ENCODE measurements at places on chromosomes 13 and 19.

GRCh38 chr19:24159707-24160106, 72.7 kb downstream of the ZNF254 start:
- no peak for DNase-seq

DNA sequence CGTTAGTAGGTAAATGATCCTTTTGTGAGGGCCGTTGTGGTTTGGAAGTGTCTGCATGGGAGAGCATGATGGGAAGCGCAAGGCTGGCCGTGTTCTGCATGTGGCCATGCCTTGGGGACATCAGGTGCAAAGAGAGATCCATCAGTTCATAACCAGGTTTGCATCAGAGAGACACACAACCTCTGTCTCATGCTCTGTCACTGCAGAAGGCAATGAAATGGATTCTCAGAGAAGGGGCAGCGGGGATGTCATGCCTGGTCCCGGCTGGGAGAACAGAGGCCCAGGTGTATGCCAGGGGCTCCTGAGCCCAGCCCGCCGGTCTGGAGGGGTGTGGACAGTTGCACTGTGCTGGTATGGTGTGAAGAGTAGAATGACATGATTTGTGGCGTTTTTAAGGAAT, 60.2 kb downstream of the GGACT start:
- no peak for DNase-seq

- no peak for DNase-seq
Measured at GRCh38 chr13:40094056-40094455, 438.6 kb downstream of the COG6 start.

GRCh38 chr19:15810335-15810734, 5.1 kb downstream of the OR10H1 start:
- DNase-seq = no peak

- DNase-seq = no peak
Measured at GRCh38 chr13:74166261-74167004, 32.2 kb upstream of the KLF12 start.

- no peak for DNase-seq
Measured at GRCh38 chr13:44221657-44222056, 152.0 kb upstream of the SERP2 start.

DNA sequence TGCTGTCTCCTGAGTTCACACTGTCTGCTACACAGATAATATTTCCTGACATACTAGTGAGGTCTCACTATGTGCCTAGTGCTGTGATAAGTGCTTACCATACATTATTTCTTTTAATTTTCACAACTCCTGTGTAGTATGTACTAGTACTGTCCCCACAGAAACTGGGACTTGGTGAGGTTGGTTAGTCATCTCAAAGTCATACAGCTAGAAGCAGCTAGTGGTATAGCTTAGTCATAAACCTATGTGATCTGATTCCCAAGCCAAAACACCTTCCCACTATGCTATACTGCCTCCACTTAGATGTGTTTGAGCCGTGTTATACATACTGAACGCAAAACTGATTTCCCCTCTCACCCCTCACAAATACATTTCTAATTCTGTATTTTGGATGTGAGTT, 10.5 kb downstream of the MTMR6 start:
- DNase-seq = no peak

DNA sequence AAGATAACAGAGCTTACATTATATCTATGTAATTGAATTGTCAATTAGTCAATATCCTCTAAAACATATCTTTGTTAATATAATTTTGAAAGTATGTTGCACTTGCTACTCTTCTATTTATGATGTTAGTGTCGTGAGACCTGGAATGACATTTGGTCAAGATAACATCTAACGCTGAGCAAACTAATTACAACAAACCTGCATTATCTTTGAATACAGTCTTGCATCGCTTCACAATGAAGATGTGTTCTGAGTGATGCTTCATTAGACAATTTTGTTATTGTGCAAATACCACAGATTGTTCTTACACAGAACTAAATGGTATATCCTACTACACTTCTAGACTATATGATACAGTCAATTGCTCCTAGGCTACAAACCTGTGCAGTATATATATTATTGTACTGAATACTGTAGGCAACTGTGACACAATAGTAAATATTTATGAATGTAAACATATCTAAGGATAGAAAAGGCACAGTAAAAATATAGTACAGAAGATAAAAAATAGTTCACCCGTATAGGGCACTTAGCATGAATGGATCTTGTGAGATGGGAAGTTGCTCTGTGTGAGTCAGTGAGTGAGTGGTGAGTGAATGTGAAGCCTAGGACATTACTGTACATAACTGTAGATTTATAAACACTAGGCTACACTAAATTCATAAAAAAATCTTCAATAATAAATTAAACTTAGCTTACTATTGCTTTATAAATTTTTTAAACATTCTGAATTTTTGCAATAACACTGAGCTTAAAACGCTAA, 1773.8 kb downstream of the PCDH9 start:
- DNase-seq = no peak

DNA sequence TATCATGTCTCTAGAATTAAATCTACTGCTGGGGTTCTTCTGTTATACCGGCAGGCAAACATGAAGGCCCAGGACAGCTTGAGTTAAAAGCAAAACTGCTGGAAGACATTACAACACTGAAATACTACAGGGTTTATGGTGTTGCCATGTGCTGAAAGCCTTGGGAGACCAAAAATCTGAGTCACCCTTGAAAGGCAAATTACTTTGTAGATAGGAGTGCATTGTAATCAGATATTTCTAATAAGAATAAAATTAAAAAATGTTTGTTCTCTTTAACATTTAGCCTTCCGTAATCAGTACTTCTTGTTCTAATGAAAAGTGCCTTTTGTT, 181.3 kb downstream of the PCDH9 start:
- no peak for DNase-seq

- DNase-seq = no peak
Measured at GRCh38 chr13:75869981-75870380, 233.9 kb downstream of the LMO7 start.

Data from SJSA1 (cell line).